ENCODE measurements at places on chromosomes 2 and 18.

GRCh38 chr2:103860016-103860415 lies 993.9 kb upstream of the POU3F3 start:
- no peak for DNase-seq

DNA sequence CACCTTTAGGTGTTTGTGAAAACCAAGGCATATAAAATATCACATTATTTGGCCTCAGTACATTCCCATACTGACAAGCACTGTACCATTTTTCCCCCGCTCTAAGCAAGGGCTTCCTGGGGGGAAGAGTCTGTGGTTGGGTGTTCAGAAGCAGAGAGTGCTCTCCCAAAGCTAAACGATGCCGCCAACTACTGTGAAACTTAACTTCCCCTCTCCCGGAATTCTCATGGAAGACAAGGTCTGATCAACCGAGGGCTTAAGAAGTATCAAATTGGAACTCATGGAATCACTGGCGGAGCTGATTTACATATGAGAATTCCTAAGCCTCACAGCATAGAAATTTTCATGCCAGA lies 433 bp upstream of the MFF start:
- DNase-seq = no peak

DNA sequence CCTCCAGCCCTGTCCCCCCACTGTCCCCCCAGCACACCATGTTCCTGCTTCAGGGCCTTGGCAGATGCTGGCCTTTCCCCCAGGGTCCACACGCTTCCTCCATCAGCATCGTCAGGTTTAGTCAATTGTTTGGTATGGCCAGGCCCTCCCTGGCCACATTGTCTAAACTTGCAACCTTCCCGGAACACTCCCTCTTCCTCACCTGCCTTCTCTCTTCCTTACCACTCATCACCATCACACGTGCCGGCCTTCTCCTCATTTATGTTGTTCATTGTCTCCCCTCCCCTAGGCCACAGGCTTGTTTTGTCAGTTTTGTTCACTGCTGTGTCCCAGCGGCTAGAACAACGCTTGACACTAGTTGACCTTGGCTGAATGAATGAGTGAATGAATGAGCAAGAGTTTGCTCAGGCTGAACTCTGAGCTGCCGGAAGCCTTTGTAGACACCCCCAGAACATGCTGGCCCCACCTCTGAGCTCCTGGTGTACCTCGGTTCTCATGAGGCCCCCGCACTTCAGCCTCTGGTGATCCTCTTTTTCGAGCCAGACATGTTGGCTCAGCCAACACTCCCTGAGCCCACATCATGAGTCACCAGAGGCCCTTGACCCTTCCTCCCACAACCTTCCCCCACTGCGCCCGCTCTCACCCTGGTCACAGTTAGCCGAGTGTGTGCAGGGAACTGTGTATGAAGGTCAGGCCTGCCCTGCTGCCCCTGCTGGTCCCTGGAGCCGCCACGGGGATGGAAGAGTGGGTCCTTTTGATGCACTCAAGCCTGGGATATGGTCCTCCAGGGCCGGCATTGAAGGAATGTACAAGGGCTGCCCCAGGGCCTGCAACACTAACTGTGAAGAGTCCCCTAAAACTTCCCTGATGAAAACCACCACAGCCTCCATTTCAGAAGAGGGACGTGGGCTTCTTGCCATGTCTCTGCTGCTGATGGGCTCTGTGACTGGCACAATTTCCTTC lies 57.5 kb downstream of the HS1BP3 start:
- DNase-seq = no peak

DNA sequence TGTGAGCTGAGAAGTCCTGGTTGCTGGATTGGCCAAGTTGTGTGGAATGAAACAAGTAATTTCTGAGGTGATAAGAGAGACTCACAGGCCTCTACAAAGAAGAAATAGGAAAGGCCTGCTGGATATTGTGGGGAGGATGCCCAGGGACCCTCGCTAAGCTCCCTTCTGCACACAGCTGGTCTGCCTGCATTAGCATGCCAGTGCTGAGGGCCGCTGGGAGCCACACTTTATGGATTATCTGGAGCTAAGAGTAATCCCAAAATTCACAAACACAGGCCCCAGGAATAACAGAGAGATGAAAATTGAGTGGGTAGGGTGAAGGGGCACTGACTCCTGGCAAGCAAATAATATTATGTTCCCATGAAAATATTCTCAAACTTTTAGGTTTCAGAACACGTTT lies 114.9 kb upstream of the SIX3 start:
- no peak for DNase-seq

GRCh38 chr2:147250652-147251356 lies 594.0 kb upstream of the ACVR2A start:
- no peak for DNase-seq

- DNase-seq = no peak
Observed at GRCh38 chr2:10482460-10482859, 34.3 kb upstream of the ODC1 start.

DNA sequence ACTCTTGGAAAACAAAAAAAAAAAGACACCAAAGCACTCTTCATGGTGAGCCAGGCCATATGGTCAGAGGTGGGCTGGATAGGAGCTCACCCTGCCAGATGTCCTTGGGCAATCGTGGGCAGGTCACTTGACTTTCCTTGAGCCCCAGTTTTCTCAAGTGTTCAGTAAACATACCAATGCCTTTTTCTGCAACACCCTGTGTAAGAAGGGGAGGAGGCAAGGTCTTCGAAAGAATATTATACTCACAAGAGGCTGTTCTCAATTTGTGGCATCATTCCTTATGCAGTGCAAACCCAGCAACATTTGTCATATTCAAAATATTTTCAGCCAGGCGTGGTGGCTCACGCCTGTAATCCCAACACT lies 22.9 kb upstream of the TMEM87B start:
- no peak for DNase-seq

All from cerebellar cortex (tissue), 1 donor.